ENCODE measurements at places on chromosomes 16 and 17.

DNA sequence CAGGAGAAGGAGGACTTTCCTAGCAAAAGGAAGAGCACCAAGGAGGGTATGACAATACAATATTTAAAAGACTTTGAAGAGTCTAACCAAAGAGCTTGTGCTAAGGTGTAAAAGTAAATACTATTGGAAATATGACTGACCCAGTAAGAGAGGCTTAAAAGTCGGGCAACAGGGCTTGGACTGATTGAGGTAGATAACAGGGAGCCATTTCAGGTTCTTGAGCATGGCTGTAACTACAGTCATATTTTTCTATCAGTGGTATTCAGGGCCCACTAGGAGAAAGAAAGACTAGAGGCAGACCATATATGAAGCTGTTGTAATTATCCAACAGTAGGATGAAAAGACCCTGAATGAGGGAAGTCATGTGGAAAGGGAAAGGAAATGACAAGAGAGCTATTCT lies 62.3 kb downstream of the SMURF2 start:
- no peak for DNase-seq

- DNase-seq = no peak
Observed at GRCh38 chr17:6348891-6349290, 86.0 kb downstream of the AIPL1 start.

GRCh38 chr16:11326084-11326736 lies 19.0 kb upstream of the RMI2 start:
- DNase-seq = no peak

- DNase-seq = no peak
Observed at GRCh38 chr16:51154271-51155171, 3.5 kb upstream of the SALL1 start.

DNA sequence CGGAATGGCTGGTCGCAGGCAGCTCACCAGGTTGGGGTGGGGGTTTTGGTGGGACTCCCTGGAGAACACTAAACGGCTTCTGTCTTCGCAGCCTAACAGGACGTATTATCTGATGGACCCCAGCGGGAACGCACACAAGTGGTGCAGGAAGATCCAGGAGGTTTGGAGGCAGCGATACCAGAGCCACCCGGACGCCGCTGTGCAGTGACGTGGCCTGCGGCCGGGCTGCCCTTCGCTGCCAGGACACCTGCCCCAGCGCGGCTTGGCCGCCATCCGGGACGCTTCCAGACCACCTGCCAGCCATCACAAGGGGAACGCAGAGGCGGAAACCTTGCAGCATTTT lies 59.7 kb downstream of the PDPK1 start:
- no peak for DNase-seq

GRCh38 chr16:49755313-49755620 lies 100.6 kb downstream of the ZNF423 start:
- DNase-seq = no peak

- no peak for DNase-seq
Observed at GRCh38 chr17:57708410-57708809, 36.7 kb downstream of the CCDC182 start.

- DNase-seq = no peak
Observed at GRCh38 chr16:2385190-2385836, 43.9 kb upstream of the CCNF start.

DNA sequence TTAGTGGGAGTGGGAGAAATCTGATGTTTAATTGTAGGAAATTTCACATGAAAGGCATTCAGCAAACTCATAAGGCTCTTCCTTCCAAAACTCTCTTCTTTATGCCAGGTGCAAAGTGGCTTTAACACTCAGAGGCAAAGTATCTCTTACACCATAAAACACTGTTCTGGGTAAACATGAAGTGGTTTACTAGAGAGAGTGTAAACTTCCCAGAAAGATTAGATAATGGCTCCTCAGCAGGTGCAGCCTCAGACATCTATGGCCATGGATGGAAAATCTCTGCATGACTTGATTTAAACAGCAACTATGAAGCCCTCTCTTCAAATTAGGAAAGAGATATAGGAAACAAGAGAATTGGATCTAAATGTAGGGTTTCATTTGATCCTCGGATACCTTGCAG lies 583.1 kb upstream of the SALL1 start:
- no peak for DNase-seq

- peak; percentile 62 for DNase-seq
Observed at GRCh38 chr17:40531051-40531991, 29.9 kb upstream of the TNS4 start.

- no peak for DNase-seq
Observed at GRCh38 chr17:53249036-53249435, 573.7 kb upstream of the KIF2B start.

GRCh38 chr17:80291260-80291659 lies 30.6 kb downstream of the RNF213 start:
- DNase-seq = no peak

DNA sequence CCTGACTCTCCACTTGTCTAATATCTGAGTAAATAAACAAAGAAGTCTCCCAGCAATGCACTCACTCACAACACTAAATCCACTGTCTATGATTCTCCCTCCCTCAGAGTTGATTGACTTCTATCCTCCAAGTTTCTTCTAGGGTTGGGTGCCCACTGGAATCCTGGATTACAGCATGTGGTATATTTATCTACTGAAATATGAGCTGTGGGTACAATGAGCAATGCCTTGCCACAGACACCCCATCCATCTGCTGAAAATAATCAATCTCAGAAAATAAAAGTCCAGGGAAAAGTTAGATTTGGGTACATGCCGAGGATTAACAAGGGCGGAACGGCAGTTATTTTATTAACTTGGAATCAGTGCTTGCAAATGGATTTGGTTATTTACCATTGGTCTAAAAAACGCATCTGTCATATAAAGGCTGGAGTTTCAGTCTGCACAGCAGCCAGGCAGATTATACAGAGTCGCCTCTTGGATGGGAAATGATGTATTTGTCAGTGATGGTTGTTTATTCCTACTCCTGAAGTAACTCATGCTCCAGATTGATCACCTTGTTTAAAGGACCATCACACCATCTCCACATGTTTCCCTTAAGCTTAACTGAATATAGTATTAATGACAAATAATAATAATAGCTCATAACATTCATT lies 193.9 kb upstream of the SOX9 start:
- DNase-seq = no peak

DNA sequence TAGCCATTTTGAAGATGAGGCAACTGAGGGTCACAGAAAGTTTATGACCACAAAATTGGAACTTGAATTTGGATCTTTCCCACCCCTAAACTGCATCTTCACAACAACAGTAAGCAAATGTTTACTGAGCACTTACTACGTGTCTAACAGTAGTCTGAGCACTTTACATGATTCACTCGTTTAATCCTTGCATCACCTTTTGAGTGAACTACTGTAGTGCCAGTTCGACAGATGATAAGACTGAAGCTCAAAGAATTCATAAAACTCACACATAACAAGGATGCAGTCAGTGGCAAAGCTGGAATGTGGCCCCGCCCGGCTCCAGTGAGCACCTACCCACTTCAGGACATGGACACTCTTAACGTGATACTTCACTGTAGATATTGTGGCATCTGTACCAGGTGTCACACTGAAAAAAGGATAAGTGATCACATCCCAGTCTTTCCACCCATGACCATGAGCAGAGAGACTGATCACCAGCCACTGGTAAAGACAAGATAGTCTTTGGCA lies 36.0 kb upstream of the HLF start:
- no peak for DNase-seq

GRCh38 chr17:58402047-58402446 lies 15.3 kb downstream of the RNF43 start:
- no peak for DNase-seq

DNA sequence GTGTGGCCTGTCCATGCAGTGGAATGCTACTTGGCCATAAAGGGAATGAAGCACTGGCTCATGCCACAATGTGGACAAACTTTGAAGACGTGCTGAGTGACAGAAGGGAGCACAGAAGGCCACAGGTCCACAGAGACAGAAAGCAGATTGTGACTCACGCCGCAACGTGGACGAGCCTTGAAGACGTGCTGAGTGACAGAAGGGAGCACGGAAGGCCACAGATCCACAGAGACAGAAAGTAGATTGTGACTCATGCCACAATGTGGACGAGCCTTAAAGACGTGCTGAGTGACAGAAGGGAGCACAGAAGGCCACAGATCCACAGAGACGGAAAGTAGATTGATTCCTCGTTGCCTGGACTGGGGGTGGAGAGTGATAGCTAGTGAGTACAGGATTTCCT lies 19.2 kb downstream of the ZC3H18 start:
- DNase-seq = no peak
